ENCODE measurements at places on chromosomes 4 and X.

DNA sequence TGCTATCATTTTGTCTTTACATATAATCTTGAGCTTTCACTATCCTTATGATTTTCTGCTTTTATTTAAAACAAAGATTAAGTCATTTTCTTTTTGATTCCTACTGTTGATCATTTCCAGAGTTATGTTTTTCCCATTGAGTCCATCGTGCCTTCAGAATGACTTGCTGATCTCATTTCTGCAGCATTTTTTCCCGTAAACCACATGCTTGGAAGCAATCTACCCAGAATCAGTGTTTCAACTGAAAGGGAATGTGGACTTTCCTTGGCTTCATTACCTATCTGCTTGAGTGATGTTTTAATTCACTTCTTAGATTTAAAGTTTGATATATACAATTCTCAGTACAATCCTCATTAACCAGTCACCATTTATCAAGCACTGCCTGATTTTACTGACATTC, 192.4 kb upstream of the FSTL5 start:
- no peak for DNase-seq

DNA sequence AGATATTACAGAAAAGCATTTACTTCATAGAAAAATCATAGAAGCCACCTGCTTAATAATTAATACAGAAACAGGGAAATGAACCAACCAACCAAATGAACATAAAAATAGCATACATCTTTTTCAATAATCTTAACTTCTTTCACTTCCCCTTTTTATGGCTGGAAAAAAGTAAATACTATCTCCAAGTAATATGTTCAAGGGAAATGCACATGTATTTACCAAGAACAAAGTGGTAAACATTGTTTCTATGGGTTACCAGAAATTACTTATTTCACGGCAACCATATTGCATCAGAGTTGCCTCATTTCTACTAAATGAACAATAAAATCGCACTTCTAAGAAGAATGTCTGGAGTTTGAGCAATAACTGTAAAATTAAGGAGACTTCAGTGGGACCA, 321.3 kb downstream of the TMA16 start:
- no peak for DNase-seq

DNA sequence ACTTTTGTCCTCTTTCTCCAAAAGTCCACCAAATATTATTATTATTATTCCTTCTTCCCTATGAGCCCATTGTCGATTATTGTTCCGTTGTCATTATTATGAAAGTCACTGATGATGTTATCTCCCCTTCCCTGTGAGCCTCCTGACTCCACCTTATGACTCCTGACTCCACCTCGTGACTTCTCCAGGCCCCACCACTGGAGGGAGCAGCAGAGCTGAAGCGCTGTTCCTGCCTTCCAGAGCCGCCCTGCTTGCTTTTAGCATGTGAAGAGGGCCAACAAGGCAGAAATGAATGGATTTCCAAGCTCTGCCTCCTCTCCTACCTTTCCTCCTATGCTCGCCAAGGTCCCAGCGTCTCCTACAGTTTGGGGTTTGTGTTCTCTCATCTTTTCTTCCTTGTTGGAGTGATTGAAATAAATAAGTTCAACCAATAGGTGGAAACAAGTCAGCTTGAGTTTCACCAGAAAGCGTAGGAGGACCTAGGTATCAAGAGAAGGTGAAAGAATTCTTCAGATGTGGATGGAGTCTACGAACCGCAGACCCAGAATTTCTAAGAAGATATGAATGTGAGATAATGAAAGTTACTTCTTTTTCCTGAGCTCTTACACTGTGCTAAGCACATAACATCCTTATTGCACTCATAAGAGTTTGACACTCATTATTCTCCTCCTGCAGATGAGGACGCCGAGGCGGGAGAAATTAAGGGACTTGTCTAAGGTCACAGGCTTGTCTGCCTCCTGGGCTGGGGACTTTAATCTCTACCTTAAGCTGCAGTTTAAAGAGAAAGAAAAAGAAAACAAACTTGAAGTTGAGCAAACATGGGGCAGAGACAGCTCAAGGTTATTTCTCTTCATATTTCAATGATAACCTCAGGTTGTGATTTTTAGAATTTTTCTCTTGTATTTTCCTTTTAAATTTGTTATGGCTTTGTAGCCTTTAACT, 26.1 kb downstream of the IGSF1 start:
- DNase-seq = peak; percentile 85

GRCh38 chr4:111492496-111492895, 652.8 kb upstream of the FAM241A start:
- no peak for DNase-seq

DNA sequence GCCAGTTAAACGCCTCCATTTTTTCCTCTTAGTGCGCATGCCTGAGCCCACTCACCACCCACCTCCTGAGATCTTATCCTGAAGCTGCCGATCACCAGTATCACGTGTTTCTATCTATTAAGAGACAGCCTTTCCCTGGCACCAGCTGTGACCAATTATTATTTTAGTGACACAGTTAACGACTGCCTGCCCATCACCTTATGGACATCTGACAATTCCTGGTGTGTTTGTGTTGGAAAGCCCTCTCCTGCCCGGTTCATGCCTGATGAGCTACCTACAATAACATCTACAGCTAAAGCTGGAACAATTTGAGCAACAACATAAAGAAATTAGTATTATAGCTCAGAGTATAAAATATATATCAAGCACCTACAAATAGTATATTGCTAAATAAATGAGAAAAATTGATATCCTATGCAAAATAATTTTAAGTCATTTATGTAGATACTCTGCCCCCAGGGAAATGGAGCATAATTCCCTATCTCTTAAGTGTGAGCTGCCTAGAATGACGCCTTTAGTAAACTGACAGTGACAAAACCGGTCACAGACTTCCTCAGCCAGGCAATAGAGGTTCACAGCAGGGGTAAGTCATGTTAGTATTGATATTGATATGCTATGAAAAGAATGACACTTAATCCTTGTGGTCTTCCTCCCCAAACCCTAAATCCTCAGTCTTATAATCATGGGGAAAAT, 862.2 kb downstream of the TRAM1L1 start:
- DNase-seq = no peak

DNA sequence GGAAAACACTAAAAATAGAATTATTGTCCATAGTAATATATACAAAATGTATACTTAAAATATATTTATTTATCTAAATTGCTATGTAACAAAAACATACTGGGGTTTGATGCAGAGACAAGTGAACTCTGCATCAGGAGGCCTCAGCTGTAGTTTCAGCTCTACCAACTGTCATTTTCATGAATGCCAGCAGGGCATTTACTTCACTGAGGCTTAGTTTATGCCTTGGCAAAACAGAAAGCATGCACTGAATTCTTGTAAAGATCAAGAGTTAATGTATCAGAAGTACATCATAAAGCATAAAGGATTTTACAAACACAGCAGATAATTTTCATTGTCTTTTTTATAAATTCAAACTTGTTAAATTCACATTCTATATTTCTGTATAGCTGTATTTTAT, 577.0 kb downstream of the C4orf33 start:
- DNase-seq = no peak

DNA sequence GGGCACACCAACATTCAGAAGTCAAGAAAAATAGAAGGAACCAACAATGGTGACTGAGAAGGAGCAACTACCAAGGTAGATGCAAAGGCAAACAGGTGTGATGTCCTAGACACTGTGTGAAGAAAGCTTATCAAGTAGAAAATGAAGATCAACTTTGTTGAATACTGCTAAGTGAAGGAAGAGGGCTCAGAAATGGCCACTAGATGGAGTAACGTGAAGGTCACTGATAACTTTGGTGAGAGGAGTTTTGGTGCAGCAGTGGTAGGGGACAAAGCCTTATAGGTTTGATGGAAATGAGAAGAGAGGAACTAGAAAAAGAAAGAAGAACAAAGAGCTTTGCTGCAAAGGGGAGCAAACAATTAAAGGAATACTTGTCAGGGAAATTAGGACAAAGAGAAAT, 23.5 kb downstream of the OTC start:
- DNase-seq = peak; percentile 8

- DNase-seq = no peak
These were observed 46.2 kb upstream of the NMU start for GRCh38 chr4:55682295-55682694.

DNA sequence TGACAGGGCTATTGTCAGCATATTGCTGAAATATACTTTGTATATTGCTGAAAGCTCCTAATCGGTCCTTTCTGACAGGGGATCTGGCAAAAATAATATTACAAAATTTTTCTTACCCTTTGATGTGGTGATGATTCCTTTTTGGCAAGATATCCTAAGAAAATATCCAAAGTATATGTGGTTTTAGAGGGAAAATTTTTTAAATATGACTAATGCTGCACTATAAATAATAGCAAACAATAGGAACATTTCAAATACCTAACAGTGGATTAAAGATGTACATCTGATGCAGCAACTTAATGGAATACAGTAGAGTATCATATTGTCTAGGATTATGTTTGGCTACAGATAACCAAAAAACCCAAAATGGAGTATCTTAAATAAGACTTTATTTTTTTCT, 49.6 kb downstream of the RRAGB start:
- DNase-seq = no peak

GRCh38 chr4:170170861-170171260, 81.1 kb upstream of the AADAT start:
- DNase-seq = no peak

DNA sequence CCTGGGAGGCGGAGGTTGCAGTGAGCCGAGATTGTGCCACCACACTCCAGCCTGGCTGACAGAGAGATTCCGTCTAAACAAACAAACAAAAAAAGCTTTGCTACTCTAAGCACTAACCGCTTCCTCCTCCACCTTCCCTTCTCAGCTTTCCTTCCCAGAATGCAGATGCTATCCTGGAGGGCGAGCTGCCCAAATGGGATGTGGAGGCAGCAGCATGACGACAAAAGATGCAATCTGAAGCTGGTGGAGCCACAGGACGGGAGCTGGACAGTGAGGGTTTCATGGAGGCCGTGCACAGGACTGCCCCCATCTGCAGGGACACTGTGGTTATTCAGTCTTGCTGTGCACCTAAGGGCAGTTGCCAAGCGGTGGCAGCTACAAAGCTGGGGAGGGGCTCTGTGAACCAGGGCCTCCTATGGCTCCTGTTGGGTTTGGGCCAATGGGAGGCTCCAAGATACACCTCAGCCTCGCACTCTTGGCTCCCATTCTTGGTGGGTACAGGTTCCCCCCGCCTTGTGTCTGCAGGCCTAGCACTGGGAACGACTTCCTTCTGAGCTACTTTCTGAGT, 47.4 kb downstream of the WDR1 start:
- DNase-seq = no peak

DNA sequence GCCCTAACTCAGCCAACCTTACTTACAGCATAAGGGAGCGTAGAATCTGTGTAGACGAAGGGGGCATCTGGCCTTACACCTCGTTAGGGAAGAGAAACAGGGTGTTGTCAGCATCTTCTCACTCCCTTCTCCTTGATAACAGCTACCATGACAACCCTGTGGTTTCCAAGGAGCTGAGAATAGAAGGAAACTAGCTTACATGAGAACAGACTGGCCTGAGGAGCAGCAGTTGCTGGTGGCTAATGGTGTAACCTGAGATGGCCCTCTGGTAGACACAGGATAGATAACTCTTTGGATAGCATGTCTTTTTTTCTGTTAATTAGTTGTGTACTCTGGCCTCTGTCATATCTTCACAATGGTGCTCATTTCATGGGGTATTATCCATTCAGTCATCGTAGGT, 14.6 kb downstream of the PLP1 start:
- DNase-seq = no peak

GRCh38 chr4:43330288-43330687, 437.8 kb downstream of the GRXCR1 start:
- DNase-seq = no peak

DNA sequence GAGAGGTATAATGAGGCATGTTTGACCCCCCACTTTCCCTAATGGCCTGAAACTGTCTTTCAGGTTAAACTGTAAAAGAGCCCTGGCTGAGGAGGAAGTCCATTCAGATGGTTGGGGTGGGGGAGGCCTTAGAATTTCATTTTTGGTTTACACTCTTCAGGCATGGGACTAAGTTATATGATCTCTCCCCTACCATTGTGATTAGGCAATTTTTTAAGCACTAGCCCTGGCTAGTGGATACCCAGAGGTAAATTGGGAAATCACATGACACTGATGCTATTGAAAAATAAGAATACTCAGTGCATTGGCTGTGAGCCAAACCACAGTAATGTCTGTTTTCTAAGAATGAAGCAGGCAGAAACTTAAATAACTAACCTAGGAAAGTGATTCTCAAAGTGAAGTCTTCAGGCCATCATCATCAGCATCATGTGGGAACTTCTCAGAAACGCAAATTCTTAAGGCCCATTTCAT, 149.7 kb downstream of the RRAGB start:
- DNase-seq = no peak

GRCh38 chrX:141133272-141133671, 43.7 kb downstream of the LDOC1 start:
- no peak for DNase-seq

GRCh38 chr4:168710353-168710946, 213.6 kb downstream of the PALLD start:
- peak; percentile 14 for DNase-seq

GRCh38 chr4:37641886-37642849, 44.0 kb downstream of the RELL1 start:
- peak; percentile 34 for DNase-seq

GRCh38 chr4:189440716-189441115, 500.0 kb upstream of the FRG1 start:
- DNase-seq = no peak

- no peak for DNase-seq
These were observed 47.7 kb downstream of the MANBA start for GRCh38 chr4:102713096-102713495.

DNA sequence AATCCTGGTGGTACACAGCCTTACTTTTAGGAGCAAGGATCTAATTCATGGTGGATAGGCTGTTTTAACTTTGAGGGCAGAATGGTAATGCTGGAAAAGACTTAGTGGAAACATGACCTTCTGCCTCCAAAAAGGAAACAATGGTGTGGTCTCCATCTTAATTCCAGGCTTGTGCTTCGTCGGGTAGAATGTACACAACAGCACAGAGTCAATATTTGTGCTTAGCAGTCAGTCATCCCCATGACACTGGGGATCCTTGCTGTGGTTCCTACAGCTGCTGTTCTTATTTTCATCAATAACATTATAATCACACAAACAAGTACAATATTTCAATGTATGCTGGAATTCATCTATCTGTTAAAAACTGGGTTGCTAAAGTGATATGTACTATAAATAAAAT, 104.4 kb downstream of the HHIP start:
- DNase-seq = no peak

- DNase-seq = no peak
These were observed 69.6 kb downstream of the MAML3 start for GRCh38 chr4:140084385-140084784.

GRCh38 chr4:15558561-15558960, 88.9 kb downstream of the CC2D2A start:
- no peak for DNase-seq

- no peak for DNase-seq
These were observed 29.2 kb downstream of the MSX1 start for GRCh38 chr4:4888695-4889094.

DNA sequence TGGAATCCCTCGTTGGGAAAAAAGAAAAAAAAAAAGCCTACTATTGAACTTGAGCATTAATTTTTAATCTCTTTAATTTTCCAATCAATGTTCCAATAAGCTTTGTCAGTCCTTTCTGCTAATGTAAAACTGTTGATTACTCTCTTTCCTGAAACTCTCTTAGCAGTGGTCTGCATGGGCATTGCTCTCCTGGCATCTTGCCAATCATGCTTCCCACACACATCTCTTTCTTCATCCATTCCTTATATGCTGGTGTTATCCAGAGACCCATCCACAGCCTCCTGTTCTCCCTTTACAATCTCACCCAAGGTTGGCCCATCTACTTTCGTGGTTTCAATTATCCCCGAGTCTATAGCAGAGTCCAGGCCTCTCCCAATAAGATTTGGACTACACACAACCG, 31.8 kb upstream of the KCNE5 start:
- no peak for DNase-seq
